ENCODE measurements at places on chromosomes 5 and 9. TPM values are rescaled to one million over a fixed set of nuclear protein-coding genes. Genes with fewer than 3 reads are reported as not detected.

LRRC19 gene
- polyA plus RNA-seq: not detected

C7 gene
- not detected for polyA plus RNA-seq

GRCh38 chr5:171055875-171056454 is 194.1 kb downstream of the RANBP17 start:
- no peak for DNase-seq

GRCh38 chr5:78887384-78888118 is 97.6 kb downstream of the ARSB start:
- no peak for DNase-seq

DNA sequence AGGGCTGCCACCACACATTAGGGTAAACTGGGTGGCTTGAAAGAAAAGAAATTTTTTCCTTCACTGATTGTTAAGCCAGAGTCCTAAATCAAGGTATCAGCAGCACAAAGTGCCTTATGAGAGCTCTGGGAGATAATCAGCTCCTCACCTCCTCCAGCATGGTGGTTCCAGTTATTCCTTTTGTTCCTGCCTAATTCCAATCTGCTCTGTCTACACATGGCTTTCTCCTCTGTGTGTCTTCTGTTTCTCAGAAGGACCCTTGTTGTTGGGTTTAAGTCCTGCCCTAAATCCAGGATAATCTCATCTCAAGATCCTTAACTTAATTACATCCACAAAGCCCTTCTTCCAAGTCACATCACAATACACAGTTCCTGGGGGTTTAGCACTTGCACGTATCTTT is 1352.0 kb upstream of the CDH9 start:
- DNase-seq: no peak

Measured in naive thymus-derived CD8-positive, alpha-beta T cell (primary cell).